ENCODE measurements at places on chromosomes 5 and 9.

GRCh38 chr9:88425538-88425950 is 37.3 kb downstream of the SPIN1 start:
- DNase-seq, result no peak

DNA sequence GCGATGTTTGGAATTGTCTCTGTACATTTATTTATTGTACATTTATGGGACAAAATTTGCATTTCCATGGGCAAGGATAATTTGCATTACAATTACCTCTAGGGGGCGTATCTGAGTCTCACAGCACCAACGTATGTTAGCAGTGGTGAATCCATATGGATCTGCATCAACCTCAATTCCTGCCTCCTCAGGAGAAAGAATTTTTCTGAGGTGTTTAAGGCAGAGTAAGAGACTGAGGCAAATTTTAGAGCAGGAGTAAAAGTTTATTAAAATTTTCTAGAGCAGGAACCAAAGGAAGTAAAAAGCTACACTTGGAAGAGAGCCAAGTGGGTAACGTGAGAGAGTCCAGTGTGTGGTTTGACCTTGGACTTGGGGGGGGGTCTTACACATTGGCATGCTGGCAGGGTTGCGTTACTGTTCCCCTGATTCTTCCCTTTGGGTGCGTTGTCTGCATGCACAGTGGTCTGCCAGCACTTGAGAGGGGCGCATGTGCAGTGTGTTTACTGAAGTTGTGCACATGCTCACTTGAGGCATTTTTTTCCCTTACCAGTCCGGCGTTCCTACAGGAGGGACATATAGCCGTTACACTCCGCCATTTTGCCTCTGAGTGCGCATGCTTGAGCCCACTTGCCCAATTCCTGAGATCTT is 21.0 kb upstream of the RAB14 start:
- no peak for DNase-seq

DNA sequence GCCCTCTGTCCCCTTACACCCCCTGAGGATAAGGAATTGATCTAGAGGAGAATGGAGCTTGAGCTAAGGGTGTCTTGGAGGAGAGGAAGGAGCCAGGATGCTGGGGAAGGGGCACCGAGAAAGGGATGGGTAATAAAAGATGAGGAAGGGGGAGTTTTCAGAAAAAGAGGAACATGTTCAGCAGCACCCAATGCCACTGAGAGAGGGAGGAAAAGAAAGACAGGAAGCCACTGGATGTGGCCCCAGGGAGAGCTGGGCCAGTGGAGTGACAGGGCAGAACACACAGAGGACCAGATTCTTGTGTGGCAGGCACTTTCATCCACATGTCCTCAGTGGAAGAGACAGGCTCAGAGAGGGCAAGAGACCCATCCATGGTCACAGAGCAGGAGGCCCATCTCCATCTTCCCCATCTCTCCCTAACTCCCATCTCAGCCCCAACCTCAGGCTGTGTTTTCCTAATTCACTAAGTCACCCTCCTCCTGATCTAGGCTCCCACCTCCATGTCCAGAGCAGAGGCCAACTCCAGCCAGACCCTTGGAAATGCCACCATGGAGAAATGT is 7.2 kb downstream of the PFN3 start:
- DNase-seq, result no peak

- DNase-seq, result no peak
These were observed 313.4 kb downstream of the CDH12 start for GRCh38 chr5:22539762-22540161.

GRCh38 chr9:70579686-70580085 is 165.2 kb upstream of the KLF9 start:
- DNase-seq, result no peak

Data from activated CD8-positive, alpha-beta memory T cell treated with anti-CD3 and anti-CD28 coated beads for 48 hours (primary cell).